ENCODE measurements at places on chromosomes 7 and 10.
A peak's percentile ranks its signal among the peaks of the same experiment; 100 is the strongest.

GRCh38 chr7:41930538-41931262, 227.8 kb upstream of the INHBA start:
- DNase-seq = no peak

GRCh38 chr10:18268005-18268404, 127.8 kb downstream of the CACNB2 start:
- no peak for DNase-seq

- DNase-seq = no peak
Observed at GRCh38 chr10:95793401-95794045, 37.6 kb downstream of the ENTPD1 start.

DNA sequence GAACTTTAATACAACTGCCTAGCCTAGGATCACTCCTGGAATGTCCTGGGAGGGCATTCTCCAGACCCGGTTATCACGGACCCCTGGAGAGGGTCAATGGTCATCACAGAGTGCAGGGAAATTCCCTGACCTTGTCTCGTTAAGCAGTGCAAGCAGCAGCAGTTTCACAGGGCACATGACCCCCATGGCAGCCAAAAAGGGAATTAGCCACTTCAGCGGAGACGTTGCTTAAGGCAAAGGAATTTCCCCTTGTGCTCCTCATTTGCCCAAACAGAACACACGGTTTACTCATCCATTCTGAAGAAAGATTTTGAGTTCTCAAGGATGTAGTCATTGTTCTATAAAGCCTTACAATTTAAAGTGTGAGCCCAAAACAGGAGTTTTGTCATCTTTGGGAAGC, 260.3 kb downstream of the SNX13 start:
- peak; percentile 35 for DNase-seq

- no peak for DNase-seq
Observed at GRCh38 chr7:149849174-149849573, 11.0 kb downstream of the ZNF862 start.

- DNase-seq = no peak
Observed at GRCh38 chr10:878333-878759, 53.2 kb downstream of the LARP4B start.

DNA sequence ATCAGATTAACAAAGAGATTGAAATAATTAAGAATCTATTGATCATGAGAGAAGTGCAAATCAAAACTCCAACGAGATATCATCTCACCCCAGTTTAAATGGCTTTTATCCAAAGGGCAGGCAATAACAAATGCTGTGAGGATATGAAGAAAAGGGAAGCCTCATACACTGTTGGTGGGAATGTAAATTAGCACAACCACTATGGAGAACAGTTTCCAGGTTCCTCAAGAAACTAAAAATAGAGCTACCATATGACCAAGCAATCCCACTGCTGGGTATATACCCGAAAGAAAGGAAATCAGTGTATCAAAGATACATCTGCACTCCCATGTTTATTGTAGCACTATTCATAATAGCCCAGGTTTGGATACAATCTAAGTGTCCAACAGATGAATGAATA, 13.8 kb downstream of the FGL2 start:
- no peak for DNase-seq

GRCh38 chr10:101536800-101537199, 51.3 kb downstream of the POLL start:
- DNase-seq = no peak

- no peak for DNase-seq
Observed at GRCh38 chr10:123792248-123792978, 99.2 kb downstream of the CPXM2 start.

DNA sequence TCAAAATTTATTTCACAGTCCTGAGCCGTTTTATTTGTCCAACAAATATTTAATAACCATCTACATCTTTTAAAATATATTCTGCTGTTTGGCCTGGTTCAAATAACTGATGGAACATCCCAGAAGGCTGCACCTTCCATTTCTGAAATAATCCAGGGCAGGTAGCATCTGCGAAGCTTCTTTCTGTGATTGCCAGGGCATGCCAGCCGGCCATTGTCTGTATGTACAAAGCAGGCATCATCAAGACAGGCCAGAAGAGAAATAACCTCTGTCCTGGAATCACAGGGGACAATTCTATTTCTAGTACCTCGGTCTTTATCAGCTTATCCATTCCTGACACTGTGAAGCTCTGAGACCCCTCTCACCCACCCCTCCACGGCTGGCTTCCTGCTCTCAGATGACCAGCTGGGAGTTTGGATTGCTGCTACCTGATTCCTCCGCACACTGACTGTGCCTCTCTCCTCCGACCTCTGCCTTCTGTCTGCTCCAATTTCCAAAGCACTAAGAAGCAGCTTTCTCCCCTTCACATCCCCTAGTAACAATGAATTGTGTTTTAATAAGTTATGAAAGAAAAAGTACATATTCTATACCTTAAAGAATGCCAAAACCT, 8.0 kb downstream of the DGKI start:
- no peak for DNase-seq

DNA sequence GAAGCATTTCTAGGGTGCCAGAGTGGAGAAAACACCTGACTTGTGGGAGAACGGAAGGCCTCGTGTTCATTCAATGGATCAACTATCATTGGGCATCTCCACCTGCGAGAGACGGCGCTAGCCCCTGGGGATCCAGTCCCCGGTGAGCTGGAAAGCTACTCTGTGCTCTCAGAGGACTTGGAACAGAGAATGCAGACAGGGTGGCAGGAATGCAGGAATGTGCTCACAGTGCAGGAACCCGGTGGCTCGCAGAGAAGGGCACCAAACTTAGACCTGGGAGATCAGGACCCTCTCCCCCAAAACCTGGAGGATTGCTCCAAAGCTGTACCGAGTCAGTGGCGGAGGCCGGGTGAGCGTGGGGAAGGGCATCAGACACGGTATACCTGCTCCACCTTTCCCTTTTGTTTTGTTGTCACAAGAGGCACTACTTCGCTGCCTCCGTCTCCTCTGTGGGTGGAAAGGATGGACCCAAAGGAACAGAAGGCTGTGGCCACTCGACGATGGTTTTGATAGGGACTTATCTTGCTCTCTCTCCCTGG, 569.0 kb upstream of the C7orf33 start:
- no peak for DNase-seq

GRCh38 chr10:97498841-97499560, at the start of gene UBTD1:
UBTD1 (plus strand) TSS chr10:97498924; CDS start chr10:97499204, 280 bp downstream.
- no peak for DNase-seq

GRCh38 chr7:128104108-128104742, 73.0 kb upstream of the LRRC4 start:
- peak; percentile 65 for DNase-seq

DNA sequence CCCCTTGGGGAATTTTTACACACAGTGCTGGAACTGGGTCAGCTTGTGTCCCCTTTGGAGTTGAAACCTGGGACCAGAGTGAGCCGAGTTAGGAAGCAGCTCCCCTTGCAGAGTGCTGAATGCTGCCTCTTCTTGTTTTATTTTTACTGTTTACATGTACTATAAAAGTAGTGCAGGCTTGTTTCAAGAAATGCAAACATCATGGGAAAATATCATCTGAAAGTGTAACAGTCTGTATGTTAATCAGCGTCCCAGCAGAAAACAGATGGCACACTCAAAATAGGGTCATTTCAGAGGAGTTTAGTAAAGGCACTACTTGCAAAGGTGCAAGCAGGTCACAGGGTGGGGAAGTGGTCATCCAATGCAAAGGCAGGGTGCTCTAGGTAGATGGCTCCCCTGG, 30.1 kb downstream of the CXCL12 start:
- DNase-seq = no peak

- no peak for DNase-seq
Observed at GRCh38 chr7:116438267-116438666, 61.3 kb upstream of the CAV2 start.

DNA sequence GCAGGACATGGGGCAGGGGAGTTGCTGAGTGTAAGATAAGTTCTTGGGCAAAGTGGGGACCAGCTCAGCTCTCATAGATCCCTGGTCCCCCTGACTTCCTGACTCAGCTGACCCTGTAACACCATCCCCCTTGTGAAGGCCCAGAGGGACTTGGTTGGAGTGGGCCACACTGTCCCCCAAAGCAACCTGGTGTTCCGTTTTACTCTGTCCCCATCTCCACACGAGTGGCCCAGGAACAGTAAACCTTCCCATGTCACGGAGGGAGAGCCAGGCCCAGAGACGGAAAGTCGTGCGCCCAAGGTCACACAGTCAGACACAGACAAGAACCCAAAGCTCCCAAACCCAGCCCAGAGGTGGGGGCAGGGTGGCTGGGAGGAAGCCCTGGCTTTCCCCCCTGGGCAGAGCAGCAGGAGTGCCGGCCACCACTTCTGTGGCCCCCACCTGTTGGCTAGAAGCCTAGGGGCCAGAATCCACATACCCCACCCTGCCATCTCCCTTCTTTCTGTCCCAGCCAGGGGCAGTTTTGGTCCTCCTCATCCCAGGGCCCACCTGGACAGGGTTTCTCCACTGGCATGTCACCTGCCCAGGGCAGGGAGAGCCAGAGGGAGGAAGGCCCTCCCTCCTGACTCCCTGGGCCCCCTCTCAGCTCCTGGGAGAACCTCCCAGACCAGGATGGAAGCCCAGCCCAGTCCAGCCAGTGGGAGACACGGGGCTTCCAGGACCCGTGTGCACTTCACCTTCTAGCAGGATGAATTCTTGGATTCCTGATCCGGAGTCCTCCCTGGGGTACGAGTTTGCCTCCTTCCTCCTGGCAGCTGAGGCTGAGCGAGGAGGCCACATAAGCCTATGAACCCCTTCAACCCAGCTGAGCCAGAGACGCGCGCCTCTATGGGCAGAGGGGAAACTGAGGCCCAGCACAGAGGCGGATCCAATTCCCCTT, 20.6 kb upstream of the VPS37D start:
- no peak for DNase-seq

GRCh38 chr7:134780166-134780828, 863 bp downstream of the CALD1 start:
- peak; percentile 9 for DNase-seq

GRCh38 chr10:71077143-71077581, 135.2 kb upstream of the UNC5B start:
- DNase-seq = no peak
